Mesenteric fat pad (tissue), 1 donor: ENCODE measurements at places on chromosomes 3 and 15. TPM values are rescaled to one million over a fixed set of nuclear protein-coding genes. Genes with fewer than 3 reads are reported as not detected.

DNA sequence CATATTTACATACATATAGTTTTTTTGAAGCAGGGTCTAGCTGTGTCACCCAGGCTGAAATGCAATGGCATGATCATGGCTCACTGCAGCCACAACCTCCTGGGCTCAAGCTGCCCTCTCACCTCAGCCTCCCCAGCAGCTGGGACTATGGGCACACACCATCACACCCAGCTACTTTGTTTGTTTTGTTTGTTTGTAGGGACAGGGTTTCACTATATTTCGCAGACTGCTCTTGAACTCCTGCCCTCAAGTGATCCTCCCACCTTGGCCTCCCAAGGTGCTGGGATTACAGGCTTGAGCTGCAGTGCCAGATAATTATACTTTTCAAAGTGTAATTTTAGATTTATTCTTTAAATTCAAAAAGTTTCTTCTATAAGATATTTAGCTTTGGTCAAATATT is 10.2 kb downstream of the GTF2A2 start:
- no peak for DNase-seq

GRCh38 chr3:14680716-14681115 is 5.8 kb downstream of the C3orf20 start:
- no peak for DNase-seq

DNA sequence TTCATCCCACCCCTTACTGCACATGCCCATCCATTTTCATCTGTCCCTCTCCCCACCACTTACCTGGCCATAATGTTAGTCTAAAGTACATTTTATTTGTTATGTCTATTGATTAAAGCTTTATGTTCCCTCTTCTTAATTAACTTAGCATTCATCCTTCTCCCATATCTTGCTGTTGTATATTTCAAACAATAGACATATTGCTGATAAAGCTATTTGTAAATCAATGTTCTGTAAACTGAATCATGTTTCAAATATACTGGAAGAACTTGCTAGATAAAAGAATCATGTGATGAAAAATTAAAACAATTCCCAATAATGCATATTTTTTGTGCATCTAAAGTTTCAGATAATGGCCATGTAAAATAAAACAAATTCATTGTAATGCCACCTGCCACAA is 249.2 kb downstream of the IGSF11 start:
- DNase-seq = no peak

AHSG gene
- total RNA-seq = not detected

MRAS gene
- total RNA-seq = 232 TPM

GRCh38 chr3:169138849-169139420 is 524.6 kb downstream of the MECOM start:
- no peak for DNase-seq

FRMD5 gene
- total RNA-seq = 0.13 TPM
